ENCODE measurements at places on chromosomes 13 and 19.

DNA sequence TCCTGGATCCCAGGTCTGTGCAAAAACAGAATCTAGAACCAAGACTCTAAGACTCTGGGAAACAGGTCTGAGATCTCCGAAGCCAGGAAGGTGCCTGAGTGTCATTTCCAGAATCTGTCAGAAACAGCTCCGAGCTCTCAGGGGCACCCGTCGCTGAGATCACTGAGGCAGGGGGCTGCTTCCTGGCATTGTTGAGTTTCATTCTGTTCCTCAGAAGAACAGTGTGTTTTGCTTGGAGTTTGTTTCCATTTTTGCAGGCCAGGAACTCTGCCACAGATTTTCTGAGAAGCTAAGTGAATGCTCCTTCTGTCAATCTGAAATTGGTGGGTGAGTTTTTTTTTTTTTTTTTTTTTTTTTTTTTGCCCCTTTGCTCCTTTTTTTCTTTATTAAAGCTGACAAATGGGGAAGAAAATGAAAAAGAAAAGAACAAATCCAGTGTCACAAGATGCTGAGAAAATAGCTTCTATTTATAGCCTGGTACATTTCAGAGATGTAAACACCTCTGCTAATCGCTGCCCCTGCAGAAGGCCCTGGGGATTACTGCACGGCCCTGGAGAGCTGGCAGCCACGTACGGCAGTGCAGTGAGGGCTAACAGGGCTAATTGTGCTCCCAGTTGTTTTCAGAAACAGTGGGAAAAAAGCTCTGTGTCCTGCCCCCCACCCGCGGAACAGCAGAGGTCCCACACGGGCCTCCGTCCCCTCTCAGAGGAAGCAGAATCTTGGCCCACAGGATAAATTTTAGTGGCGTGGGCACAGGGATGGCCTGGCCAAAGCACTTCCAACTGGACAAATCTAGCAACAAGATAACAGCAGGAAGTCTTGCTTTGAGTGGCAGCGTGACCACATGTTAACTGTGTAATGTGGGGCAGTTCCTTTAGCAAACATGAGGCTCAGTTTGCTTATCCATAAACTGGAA lies 237.6 kb upstream of the IRS2 start:
- no peak for DNase-seq

- no peak for DNase-seq
These were observed 11.4 kb upstream of the MYCBP2 start for GRCh38 chr13:77338329-77338728.

GRCh38 chr13:108226184-108226583 lies 8.0 kb downstream of the ABHD13 start:
- no peak for DNase-seq

GRCh38 chr13:26029581-26030136 lies 22.2 kb downstream of the SHISA2 start:
- no peak for DNase-seq

GRCh38 chr13:88162076-88162702 lies 491.0 kb downstream of the SLITRK5 start:
- no peak for DNase-seq
